Stromal cell of bone marrow (primary cell): ENCODE measurements at places on chromosomes 4 and X.
A peak's percentile ranks its signal among the peaks of the same experiment; 100 is the strongest.

- DNase-seq: no peak
Observed at GRCh38 chrX:45845142-45845541, 644.5 kb upstream of the DIPK2B start.

- DNase-seq: no peak
Observed at GRCh38 chr4:76569706-76570105, 134.7 kb downstream of the SHROOM3 start.

GRCh38 chrX:19372170-19372546 lies 28.4 kb downstream of the PDHA1 start:
- peak; percentile 34 for DNase-seq

DNA sequence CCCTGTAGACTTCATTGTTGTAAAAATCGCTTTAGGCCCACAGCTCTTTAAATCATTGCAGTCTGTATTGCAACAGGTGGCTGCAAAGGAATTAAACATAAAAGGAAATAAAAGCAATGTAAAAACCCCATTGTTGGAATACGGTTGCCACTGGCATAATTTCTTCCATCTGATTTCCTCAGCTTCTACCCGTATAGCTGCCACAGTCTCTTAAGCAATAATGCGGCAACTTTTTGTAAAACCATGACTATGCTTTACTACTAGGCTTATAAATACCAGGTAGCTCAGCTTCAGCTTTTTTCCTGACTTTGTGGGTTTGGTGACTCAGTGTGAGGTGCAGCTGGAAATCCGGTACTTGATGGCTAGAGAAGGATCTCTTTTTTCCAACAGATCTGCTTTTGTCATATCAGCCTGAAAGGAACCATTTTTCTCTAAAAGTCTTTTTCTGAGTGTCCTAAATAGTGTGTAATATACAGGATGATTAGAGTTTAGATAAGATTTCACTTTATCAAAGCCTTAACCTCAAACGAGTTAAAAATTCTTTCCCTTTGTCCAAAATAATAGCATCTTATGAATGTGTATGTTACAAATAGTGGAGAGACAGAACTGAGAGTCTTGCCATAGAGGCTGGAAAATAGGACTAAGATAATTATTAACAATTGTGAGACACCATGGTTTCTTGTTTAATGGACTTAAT lies 268.0 kb downstream of the ADGRL3 start:
- no peak for DNase-seq

DNA sequence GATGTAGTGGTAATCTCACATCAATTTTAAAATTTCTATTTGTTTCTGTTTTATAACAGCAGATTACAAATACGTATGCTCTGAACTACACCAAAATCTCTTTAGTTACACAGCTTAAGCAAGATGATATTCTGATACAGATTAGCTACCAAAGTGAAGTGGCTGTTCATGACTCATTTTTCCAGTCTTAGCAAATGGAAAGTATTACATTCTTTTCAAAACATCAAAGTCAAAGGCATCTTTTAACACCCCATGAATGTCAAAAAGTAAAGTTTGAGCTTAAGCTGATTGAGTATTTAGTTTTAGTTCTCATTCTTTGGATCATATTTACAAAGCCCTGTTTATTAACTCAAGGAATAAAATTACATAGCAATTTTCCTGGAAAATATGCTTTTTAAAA lies 6.6 kb upstream of the HPGDS start:
- DNase-seq: no peak

GRCh38 chr4:71932941-71933340 lies 98.9 kb upstream of the NPFFR2 start:
- no peak for DNase-seq

DNA sequence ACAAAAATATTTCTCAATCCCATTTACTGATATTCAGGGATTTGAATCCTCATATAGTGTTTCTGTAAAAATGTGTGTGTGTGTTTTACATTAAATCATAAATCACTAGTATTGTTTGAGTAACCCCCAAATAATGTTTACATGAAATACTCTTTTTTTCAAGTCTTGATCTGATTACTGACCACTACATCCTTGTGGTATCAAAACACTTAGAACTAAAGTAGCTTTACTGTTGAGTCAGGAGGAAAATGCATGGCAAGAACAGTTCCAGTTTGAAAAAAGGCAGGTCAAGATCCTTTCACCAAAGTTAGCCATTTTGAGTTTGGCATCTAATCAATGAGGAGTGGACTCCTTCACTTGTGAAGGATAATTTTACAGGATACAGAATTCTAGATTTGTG lies 3.6 kb upstream of the WDR19 start:
- no peak for DNase-seq
